Stimulated activated CD8-positive, alpha-beta memory T cell treated with anti-CD3 and anti-CD28 coated beads, Interleukin-4, amount 100 ng/mL, for 48 hours (primary cell): ENCODE measurements at places on chromosomes 4 and X.

DNA sequence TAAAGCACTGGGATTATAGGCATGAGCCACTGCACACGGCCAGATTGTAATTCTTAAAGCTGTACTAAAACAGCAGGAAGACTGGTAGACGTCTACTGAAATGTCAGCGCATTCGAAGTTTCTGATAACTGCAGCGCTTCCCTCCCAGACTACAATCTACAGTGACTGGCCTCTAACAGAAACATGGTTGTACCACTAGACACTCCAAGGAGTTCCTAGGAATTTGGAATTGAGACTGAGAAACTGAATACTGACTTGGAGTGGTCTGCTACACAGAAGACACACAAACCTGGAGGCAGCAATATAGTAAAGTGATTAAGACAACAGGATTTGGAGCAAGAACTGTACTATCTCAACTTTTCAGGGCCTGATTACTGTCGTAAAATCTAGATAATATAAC lies 937 bp downstream of the HELQ start:
- DNase-seq: no peak

GRCh38 chrX:140177821-140178220 lies 212.5 kb upstream of the CXorf66 start:
- no peak for DNase-seq

DNA sequence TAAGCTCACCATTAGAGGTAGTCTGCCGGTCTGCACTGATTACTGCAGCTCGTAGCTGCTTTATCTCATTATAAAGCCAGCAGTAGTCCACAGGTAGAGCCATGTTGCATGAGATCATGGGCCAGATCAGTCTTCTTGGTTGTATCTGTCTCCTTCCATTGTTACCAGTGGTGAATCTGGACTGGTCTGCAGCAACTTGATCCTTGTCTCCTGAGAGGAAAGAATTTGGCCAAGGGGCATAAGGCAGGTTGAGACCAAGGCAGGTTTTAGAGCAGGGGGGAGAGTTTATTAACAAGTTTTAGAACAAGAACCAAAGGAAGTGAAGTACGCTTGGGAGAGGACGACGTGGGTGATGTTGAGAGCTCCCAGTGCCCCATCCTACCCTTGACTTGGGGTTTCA lies 228.5 kb downstream of the STIM2 start:
- no peak for DNase-seq

DNA sequence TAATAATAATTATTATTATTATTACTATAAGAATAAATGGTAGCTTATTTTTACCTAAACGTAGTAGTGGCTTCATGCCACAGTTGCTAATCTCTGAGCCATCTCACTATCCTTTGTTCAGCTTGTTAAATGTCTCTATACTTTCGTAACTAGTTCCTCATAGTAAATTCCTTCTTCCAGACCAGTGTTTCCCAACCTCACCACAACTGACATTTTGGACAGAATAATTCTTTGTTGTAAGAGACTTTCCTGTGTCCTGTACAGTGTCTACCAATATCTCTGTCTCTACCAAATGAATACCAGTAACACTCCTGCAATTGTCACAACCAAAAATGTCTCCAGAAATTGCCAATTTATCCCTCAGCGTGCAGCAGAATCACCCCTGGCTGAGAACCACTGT lies 1040.9 kb downstream of the DMD start:
- no peak for DNase-seq

- DNase-seq: no peak
Observed at GRCh38 chr4:87092389-87093141, 127.9 kb downstream of the KLHL8 start.

DNA sequence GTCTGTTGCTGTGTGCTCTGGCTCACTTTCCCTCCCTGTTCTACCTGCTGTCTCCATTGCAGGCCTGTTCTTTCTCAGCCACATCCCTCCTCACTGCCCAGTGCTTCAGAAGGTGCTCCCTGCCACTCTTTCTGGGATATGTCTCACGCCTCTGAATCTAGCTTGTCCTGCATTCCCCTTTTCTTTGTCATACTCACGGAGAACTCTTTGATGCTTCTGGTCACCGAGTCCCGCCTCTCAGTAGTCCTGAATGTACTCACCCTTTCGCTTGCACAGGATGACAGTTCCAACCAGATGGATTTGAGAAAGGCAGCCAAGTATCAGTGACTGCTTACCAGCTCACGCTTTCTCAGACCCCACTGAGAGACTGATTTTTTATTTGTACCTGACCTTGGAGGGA lies 65.2 kb upstream of the TLR2 start:
- DNase-seq: no peak

GRCh38 chr4:7938609-7939376 lies 868 bp downstream of the AFAP1 start:
- no peak for DNase-seq

- no peak for DNase-seq
Observed at GRCh38 chrX:23327104-23327503, 7.5 kb upstream of the PTCHD1 start.

- no peak for DNase-seq
Observed at GRCh38 chr4:86967073-86967472, 32.3 kb downstream of the AFF1 start.

- no peak for DNase-seq
Observed at GRCh38 chr4:188986271-188986689, 847.0 kb downstream of the TRIML1 start.

GRCh38 chrX:119482481-119483480 lies 14.5 kb downstream of the SLC25A5 start:
- peak; percentile 75 for DNase-seq

- no peak for DNase-seq
Observed at GRCh38 chr4:144597171-144597570, 48.8 kb upstream of the HHIP start.

DNA sequence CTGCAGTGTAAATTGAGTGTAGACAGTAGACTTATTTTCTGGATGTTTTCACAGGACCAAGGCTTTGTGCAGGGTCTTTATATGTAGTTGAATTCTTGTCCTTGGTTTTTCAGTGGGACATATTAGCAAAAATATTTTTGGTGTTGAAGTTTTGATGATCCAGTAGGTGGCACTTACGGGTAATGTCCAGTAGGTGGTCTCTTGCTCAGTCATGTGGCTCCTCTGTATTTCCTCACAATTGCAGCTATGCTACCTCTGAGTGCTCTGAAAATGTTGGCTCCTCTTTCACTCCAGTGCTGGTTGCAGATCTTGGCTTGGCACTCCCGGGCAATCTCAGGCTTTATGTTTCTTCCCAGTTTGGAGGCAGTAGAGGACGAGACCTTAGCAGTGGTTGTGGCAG lies 419.8 kb upstream of the AMOT start:
- DNase-seq: no peak

DNA sequence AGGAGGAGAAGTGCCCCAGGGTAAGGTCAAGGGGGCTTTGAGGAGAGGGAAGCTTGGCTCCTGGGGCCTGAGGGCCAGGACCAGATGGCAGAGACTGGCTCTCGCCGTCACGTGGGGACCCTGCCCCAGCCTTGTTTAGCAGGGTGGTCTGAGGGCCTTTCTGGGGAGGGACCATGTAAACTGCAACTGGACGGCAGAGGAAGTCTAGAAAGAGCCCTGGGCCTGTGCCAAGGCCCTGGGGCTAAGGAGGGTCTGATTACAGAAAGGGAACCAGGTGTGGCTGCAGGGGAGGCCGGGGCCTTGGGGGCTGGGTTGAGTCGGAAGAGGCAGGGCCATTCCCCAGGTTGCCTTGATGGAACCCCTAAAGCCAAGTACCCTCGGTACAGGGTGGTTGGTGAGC lies 1.8 kb upstream of the HGFAC start:
- DNase-seq: no peak

- DNase-seq: no peak
Observed at GRCh38 chrX:73478961-73479360, 32.1 kb downstream of the CDX4 start.

GRCh38 chr4:99868126-99868596 lies 26.1 kb downstream of the LAMTOR3 start:
- peak; percentile 43 for DNase-seq

DNA sequence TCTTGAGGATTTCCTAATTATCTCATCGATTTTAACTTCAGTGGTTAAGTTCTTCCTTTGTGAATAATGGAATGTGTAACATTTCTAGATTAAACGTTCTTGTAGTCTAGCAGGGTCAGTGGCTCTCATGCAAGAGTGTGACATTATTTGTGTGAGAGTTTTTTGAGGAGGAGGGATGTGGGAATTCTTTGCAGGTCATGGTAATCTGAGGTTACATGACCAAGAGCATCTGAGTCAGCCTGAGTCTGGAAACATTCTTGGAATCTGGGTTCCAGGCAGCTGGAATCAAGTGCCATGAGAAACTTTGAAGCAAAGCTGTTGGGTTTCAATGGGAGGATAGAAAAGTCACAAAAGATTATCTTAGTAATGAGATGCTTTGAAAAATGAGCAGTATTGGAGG lies 49.5 kb downstream of the GK start:
- DNase-seq: no peak

DNA sequence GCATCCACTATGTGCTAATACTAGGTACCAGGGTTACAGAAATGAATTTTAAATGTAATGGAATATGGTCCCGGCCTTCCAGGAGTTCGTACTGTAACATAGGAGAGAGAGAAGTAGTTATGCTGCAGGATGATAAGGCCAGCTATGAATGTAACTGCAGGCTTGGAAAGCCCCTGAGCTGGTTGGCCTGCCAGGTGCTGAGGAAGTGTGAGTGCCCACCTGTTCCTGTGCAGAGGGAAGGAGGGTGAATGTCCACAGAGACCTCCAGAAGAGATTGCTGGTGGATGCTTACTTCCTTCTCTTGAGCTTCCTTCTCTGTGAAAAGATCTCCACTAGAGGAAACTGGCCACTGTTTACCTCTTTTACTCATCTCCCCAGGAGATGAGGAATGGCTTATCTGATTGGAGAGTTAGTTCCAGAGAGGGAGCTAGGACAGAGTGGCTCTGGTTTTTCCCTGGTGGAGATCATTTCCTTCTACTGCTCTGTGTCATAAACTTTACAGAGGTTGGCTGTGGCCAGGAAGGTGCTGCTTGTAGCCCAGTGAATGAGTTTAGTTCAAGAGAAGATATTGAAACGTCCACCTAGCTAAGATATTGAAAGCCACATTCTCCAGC lies 114.0 kb upstream of the LNX1 start:
- no peak for DNase-seq

- no peak for DNase-seq
Observed at GRCh38 chr4:158255727-158256324, 45.5 kb downstream of the TMEM144 start.

DNA sequence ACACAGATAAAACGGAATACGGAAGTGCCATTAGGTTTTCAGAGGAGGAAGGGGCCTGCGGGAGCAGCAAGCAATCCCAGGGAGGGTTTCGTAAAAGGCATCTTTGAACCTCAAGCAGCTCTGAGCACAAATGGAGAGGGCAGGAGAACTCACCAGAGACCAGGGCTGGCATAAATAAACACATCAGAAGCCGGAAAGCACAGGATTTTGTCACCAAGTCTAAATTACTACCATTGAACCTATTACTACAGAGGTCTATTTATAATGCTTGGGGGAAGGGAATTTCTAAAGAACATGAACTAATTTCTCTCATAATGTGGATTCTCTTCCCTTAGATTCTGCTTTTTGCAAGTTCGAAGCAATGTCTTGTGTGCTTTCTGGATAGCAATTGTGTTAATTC lies 39.6 kb upstream of the MBTPS2 start:
- no peak for DNase-seq

DNA sequence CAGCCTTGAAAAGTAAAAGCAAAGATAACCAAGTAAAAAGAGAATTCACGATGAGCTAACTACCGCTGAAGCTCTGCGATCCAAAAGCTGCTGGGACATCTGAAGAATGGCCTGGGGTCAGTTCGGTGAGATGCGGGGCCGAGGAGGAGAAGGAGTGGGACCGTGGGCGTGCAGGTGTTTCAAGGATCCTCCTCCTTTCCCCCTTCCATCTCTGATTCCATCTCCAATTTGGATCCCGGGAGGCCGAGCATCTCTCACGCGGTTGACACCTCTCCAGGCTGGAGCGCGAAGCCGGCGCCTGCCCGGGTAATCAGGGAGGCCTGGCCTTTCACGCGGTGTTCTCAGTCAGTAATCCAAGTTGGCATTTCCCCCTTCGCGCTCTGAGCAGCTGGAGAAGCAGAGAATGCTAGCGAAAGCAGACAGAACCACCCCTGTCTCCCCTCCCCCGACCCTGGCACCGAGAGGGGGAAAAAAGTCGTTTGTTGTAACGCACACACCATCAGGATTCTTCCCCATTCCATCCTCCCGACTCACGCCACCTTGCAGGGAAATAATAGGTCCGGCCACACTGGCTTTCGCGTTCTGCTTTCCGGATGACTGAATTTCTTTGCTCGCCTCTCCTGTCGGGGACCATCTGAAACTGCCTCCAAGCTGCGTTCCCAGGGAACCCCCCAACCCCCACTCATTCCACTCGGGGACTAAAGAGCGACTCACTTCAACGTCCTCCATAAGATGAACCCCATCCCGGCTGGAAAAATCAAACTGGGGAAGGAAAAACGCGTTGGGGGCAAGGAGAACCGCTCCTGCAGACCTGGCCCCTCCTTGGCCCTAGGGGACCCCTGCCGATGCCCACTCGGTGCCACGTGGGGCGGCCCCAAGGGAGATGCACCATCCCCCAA lies 6.5 kb downstream of the NEUROG2 start:
- DNase-seq: no peak

GRCh38 chr4:17170131-17170530 lies 271.7 kb upstream of the LDB2 start:
- no peak for DNase-seq

- DNase-seq: no peak
Observed at GRCh38 chr4:13476915-13477314, 7.2 kb downstream of the RAB28 start.

GRCh38 chrX:69309074-69309792 lies 144.0 kb upstream of the PJA1 start:
- no peak for DNase-seq

GRCh38 chr4:60450054-60450453 lies 750.1 kb upstream of the ADGRL3 start:
- DNase-seq: no peak

DNA sequence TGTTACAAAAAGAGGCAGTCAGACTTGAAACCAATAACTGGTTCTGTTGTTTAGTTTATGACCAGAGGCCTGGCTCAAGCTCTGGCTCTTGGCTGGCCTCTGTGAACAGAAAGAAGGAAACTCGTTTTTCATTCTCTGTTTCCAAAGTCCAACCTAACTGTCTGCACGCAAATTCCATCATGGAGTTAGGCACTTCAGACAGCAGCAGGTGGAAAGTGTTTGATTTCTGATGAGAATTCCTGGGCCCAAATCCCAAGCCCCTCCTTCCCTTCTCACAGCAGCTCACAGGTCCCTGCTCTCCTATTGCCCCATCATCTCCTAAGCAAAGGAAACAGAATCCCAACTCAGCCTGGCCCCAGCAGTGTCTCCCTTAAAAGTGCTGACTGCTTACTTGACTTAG lies 42.8 kb upstream of the FGF16 start:
- no peak for DNase-seq

GRCh38 chr4:4456351-4456750 lies 69.4 kb downstream of the NSG1 start:
- DNase-seq: no peak

- no peak for DNase-seq
Observed at GRCh38 chr4:62543002-62543401, 1342.9 kb downstream of the ADGRL3 start.

GRCh38 chr4:81808011-81808672 lies 336.4 kb upstream of the RASGEF1B start:
- DNase-seq: no peak
